ENCODE measurements at places on chromosomes 5 and 9.

DNA sequence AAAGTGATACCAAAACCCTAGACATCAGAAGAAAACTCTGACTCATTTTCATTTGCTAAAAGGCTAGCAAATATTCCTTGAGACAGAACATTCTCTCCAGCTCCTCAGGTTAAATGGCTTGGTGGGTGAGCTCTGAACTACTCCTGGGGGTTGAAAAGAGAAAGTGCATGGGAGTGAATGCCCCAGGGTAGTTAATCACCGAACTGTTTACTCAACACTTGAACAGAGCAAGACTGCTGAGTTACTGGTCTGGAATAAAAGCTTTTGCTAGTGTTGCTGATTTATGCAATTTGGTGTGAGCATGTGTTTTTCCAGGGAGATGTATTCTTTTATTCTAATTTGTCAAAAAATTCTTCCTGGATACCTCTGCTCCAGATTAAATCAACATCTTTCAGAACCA, 88.3 kb upstream of the PRDM9 start:
- no peak for DNase-seq

DNA sequence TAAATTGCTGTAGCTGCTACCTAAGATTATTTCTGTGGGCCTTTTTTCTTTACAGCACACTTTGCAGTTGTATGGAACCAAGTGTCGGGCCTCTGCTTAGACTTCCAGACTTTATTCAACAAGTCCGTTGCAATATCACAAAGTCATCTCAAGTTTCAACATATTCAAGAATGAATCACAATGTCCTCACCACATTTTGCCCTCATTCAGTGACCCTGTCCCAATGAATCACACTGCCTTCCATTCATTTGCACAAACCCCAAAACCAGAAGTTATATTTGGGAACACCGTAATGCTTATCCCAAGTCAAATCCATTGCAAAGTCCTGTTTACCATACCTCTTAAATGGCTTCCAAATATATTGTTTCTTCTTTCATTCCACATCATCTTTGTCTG, 439.6 kb downstream of the CSNK1G3 start:
- DNase-seq: peak; percentile 86

GRCh38 chr9:121718084-121718483, 66.7 kb downstream of the DAB2IP start:
- DNase-seq: no peak

DNA sequence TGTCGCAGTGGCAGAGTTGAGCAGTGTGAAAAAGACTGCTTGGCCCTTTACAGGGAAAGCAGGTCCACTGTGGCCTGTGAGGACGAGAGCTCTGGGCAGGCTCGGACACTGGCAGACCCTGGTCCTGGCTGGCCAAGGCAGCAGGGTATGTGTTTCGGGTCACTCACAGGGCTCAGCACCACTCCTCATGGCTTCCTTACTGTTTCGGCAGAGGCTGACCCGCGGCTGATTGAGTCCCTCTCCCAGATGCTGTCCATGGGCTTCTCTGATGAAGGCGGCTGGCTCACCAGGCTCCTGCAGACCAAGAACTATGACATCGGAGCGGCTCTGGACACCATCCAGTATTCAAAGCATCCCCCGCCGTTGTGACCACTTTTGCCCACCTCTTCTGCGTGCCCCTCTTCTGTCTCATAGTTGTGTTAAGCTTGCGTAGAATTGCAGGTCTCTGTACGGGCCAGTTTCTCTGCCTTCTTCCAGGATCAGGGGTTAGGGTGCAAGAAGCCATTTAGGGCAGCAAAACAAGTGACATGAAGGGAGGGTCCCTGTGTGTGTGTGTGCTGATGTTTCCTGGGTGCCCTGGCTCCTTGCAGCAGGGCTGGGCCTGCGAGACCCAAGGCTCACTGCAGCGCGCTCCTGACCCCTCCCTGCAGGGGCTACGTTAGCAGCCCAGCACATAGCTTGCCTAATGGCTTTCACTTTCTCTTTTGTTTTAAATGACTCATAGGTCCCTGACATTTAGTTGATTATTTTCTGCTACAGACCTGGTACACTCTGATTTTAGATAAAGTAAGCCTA, 15.7 kb downstream of the SQSTM1 start:
- no peak for DNase-seq

DNA sequence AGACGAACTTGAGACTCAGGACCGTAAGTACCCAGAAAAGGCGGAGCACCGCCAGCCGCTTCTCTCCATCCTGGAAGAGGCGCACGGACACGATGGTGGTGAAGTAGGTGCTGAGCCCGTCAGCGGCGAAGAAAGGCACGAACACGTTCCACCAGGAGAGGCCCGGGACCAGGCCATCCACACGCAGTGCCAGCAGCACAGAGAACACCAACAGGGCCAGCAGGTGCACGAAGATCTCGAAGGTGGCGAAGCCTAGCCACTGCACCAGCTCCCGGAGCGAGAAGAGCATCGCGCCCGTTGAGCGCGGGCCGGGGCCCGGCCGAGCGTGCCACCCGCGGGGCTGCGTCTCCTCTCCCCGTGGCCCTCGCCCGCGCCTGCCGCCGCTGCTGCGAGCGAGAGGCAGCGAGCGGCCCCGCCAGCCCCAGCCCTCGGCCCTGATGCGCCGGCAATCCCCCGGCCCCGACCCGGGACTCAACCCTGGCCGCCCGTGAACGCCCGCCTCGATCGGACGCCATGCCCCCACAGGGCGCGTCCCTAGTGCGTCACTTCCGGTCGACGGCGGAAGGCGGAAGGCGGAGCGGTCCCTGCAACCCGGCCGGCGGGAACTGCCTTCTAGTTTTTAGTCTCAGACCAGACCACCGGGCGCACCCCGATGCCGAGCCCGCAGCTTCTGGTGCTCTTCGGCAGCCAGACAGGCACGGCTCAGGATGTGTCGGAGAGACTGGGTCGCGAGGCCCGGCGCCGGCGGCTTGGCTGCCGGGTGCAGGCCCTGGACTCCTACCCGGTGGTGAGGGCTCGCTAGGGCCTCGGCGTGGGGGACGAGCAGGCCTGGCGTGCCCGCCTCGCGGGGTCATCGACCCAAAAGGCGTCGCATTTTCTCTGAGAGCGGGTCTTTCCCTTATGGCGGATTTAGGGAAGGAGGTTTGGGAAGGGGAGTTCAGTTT, at the start of the genes NDOR1 and TMEM203:
Gene NDOR1 (plus strand): TSS at position 575 of the 944 bp plus-strand sequence. CDS start 78 bp downstream, at position 653.
Gene TMEM203 (minus strand): TSS at position 523 of the 944 bp plus-strand sequence. CDS start 234 bp downstream, at position 289.
- DNase-seq: no peak

GRCh38 chr9:18319918-18320445, 154.0 kb upstream of the ADAMTSL1 start:
- no peak for DNase-seq

GRCh38 chr9:27361492-27361891, 64.5 kb upstream of the EQTN start:
- no peak for DNase-seq

GRCh38 chr9:136621019-136621733, 41.5 kb upstream of the EGFL7 start:
- DNase-seq: no peak

DNA sequence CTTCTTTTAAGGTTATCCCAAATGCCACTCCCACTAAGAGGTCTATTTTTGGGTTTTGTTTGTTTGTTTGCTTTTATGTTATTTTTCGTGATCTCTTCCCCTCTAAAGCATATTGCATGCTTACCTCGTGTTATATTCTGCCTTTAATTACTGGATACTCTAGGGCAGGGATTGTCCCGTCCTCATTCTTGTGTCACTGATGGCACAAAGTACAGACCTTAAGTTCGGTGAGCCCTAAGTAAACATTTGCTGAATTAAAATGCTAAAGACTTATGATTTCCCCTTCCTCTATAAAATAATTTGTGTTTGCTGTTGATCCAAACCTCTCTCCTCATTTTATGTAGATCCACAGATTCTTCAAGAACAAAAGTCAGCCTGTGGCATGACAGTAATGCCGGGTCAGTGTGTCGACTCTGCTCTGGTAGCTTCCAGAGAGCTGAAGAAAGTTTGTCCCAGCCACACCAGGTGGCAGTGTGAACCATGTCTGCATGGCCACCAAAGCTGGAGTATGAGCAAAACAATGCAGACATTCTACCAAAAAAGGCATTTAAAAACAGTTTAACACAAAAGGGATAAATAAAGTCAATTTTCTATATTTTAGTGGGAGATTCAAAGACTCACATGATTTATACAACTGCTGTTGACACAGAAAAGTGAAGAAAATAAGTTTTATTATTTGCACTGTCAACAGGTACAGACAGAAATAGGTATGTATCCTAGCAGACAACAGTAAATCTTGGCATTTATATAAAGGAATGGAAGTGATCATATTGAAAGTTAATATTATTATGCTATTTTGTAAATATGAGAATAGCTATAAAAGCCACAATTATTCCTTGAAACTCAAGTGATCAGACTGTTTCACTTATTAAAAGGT, 17.9 kb upstream of the POC5 start:
- DNase-seq: no peak

DNA sequence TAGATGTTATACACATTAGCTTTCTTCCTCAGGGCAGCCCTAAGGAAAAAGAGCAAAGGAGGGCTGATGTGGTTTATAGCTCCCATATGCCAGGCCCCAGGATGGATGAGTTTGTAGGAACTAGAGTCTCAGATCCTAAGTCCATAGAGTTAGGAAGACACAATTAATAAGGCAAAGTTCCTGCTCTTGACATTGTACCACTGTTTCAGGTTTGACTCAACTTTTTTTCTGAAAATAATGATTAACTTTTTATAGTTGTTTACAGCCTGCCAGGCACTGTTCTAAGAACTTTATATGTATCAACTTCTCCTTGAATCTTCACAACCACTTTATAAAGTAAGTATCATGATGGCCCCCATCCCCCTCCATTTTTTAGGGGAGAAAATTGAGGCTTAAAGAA, 339.5 kb downstream of the PDE4D start:
- DNase-seq: no peak

DNA sequence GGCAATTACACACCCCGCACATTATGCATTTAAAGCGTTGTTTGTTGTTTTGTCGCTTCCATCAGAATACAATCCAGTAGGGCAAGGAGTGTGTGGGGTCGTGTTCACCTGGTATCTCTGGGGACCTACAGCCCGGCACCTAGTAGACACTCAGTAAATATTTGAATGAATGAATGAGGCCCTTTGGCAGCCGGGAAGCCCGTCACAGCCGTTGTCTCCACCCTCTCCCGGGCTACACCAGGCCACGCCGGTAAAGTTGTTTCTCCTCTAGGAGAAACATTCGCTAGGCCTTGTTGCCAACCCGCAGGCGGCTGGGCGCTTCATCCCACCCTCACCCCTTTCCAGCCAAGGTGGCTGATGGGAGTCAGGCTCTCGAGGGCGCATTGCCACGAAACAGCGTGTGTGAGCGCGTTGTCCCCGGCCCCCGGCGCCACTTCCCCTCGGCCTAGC, 876 bp upstream of the JAK2 start:
- no peak for DNase-seq

- no peak for DNase-seq
These were observed 164.3 kb downstream of the MTRR start for GRCh38 chr5:8033261-8033660.

- DNase-seq: no peak
These were observed 461.6 kb downstream of the RASEF start for GRCh38 chr9:82601293-82601771.

DNA sequence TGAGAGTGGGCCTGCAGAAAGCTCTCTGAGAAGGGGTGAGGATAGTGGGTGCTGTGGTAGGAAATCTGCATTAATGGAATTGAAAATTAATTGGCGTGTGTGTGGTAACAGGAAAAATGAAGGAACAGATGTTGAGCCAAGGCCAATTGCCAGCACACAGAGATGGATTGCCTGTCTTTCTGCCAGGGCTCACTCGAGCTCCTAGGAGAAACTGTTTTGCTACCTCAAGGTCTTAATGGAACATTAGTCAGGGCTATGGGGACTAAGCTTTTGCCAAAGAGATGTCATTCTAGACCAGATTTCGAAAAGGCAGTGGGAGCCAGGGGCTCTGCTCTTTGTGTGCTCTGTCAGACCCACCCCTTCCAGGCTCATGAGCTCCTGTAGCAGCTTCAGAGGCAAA, 124.0 kb upstream of the EFNA5 start:
- DNase-seq: no peak

- DNase-seq: no peak
These were observed 125.8 kb upstream of the SGCD start for GRCh38 chr5:156200938-156201787.

DNA sequence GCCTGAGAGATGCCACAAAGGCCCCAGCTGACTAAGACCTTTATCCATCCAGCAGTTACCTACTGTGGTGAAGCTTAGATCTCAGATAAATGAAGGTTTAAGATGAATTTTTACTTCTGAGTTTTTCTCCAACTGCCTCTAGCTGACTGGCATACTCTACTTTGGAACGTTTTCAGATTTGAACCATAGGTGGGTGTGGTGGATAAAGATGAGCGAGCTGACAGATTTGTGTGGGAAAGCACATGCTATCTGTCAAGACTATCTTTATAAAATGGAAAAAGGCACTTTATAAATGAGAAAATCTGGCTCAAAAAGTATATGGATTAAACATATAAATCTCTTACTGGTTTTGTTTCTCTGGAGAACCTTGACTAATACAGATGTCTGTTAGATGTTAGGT, 160.8 kb downstream of the MCTP1 start:
- DNase-seq: no peak

- DNase-seq: no peak
These were observed 26.3 kb downstream of the SIL1 start for GRCh38 chr5:139171779-139172404.

DNA sequence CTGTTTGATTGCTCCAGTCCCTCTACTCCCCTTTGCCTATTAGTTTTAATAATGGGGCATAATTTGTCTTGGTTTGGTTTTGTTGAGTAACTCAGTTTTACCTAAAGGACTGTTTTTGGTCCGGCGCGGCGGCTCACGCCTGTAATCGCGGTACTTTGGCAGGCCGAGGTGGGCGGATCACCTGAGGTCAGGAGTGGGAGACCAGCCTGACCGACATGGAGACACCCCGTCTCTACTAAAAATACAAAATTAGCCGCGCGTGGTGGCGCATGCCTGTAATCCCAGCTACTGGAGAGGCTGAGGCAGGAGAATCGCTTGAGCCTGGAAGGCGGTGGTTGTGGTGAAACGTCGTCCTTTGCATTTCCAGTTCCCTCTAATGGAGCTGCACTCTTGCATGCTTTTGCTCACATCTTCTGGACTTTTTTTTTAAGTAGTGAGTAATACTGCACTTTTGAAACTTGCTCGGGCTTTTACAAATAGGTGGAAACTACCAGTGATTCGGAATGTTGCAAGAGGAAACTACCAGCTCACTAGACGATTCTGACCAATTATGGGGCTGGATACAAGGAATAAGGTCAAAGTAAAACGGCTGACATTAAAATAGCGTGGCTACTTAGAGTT, 721 bp upstream of the MAML1 start:
- DNase-seq: peak; percentile 60

GRCh38 chr5:157456301-157456700, 3.7 kb upstream of the NIPAL4 start:
- no peak for DNase-seq

DNA sequence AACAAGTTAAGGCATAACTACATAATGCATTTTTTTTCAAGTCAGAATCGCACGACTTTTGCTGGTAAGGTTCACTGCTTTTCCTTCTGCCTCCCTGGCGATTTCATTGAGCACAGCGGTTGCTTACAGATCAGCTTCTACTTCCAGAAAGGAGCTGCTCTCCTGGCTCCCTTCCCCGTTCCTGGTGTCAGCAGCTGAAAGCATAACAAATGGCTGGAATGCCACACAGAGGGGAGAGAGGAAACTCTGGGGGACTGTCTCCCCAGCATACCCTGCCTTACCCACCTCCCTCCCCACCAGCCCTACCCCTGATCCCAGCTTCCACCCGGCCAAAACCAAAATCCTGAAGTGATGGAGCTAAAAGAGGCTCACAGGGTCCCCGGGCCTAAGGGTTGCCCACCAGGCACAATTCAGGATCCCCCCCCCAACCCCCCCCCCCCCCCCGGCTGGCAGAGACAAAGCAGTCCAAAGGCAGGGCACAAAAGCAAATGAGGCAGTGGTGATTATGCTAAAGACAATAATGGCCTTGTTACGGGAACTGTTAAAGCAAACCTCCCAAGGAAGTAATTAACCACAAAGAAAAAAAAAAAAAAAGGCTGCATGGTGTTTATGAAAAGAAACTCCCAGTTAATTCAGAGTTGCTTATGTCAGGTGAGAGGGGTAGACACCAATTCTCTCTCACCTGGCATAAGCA, 126.1 kb upstream of the WWC1 start:
- no peak for DNase-seq
